T follicular helper cell (primary cell): ENCODE measurements at places on chromosomes 6 and 20.

- no peak for DNase-seq
Observed at GRCh38 chr6:152423216-152424103, 213.7 kb downstream of the SYNE1 start.

GRCh38 chr20:62769346-62770071 lies 26.8 kb upstream of the MRGBP start:
- no peak for DNase-seq

GRCh38 chr6:72689107-72689954 lies 67.5 kb downstream of the KCNQ5 start:
- DNase-seq, result no peak

DNA sequence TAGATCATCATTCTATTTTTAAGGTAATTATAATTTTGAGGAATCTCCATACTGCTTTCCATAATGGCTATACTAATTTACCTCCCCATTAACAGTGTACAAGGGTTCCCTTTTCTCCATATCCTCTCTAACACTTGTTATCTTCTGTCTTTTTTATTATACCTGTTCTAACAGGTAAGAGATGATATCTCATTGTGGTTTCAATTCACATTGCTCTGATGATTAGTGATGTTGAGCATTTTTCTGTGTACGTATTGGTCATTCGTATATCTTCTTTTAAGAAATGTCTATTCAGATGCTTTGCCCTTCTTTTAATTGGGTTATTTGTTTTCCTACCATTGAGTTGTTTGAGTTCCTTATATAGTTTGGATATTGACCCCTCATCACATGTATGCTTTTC lies 81.6 kb upstream of the SCAF8 start:
- DNase-seq, result no peak

GRCh38 chr6:53912661-53913060 lies 117.9 kb downstream of the LRRC1 start:
- DNase-seq, result no peak

DNA sequence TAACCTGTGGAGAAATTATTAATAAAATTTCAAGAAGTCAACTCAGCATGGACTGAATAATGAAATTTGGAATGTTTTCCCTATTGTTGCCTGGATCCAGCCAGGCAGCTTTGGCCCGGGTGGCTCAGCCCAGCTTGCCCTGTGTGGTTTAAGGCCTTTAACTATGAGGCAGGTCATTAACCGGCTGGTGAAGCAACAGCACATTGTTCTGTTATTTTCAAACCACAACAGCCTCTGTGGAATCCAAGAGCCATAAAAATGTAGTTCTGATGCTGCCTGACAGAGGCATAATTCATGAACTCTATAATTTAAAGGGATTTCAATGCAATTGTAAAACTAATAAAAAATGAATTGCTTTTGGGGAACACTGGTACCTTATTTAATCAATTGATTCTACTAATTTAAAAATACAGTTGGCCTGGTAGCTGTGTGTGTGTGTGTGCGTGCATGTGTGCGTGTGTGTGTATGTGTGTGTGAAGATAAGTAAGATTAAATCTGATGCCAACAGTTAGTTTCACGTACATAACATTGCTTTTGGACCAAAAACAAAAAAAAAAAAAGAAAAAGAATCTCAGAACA lies 117.7 kb downstream of the RPS12 start:
- DNase-seq, result no peak

DNA sequence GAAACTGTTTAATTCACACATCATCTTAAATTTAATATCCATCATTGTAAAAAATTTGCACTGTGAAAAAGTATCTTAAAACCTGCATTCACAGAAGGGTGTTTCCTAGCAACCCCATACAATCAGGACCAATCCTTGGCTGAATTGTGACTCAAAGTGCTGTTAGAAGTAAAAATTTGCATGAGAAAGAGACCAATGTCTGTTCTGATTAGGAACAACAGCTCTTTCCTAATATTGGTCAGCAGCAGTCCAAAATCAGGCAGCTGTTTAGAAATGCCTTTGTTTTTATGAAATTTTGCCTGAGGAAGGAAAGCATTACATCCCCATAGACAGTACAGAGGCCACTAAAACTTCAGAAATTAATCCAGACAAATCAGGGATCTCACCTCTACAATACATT lies 987.0 kb downstream of the HACE1 start:
- no peak for DNase-seq

- no peak for DNase-seq
Observed at GRCh38 chr6:4692664-4693063, 83.5 kb upstream of the CDYL start.

DNA sequence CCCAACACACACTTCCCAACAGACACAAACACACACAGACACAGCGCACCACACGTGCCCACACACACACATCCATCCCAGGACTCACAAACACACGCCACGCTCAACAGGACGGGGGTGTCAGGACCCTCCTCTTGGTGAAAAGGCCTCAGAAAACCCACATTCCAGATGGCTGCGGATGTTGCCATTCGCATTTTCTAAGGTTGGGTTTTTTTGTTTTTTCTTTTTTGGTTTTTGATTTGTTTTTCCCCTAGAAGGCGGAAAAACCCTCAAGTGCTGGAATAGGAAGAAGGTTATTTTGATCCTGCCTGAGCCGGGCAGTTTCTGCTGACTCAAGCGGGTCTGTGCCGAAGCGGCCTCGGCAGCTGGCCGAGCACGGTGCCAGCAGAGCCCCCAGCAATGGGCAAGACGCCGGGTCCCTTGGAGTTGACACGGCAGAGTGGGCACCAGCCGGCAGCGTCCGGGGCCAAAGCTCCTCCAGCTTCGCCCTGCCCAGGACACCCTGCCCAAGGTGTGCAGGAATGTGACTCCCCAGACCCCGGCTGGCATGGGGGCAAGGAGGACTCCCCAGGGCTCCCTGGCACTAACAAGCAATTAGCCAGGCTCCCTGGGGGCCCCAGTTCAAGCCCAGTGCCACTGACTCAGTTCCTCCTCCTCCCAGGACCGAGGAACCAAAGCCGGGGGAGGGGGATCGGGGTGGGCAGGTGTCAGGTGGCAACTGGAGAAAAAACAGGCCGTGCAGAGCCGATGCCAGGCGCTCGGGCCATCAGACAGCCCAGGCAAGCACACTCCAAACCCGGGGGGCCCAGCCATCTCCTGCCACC lies 40.9 kb upstream of the ZBP1 start:
- DNase-seq, result no peak
